Stimulated activated CD8-positive, alpha-beta memory T cell treated with anti-CD3 and anti-CD28 coated beads, Interleukin-15, amount 100 ng/mL, for 1 hour (primary cell): ENCODE measurements at places on chromosomes 6 and 20.

DNA sequence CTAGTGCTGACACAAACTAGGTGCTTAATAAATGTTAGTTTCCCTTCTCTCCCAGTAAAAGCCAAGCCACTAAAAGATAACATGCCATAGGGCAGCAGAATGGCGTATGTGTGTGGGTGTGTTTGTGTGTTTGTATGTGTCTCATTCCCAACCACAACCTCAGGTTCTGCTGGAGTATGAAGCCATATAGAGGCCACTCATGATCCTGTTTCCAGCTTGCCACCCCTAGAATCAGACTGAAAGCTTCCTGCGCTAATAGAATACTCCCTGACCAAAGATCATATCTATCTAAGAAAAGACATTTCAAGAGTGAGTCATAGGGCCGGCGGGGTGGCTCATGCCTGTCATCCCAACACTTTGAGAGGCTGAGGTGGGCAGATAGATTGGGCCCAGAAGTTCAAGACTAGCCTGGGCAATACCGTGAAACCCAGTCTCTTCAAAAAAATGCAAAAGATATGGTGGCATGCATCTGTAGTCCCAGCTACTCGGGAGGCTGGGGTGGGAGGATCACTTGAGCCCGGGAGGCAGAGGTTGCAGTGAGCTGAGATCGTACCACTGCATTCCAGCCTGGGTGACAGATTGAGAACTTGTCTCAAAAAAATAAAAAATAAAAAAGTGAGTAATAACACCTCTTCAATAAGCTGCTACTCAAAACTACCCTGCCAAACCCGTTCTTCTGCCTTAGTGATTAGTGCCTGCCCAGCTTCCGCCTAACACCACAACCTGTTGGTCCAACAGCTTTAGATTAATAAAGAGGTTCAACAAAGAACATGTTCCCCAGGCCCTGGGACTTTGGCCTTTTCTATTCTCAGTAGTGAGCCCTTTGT is 11.8 kb upstream of the SNRPC start:
- no peak for DNase-seq

- DNase-seq = no peak
These were observed 2.2 kb downstream of the NRN1 start for GRCh38 chr6:6004390-6004995.

- no peak for DNase-seq
These were observed 98.0 kb downstream of the SNAP25 start for GRCh38 chr20:10316582-10316981.

DNA sequence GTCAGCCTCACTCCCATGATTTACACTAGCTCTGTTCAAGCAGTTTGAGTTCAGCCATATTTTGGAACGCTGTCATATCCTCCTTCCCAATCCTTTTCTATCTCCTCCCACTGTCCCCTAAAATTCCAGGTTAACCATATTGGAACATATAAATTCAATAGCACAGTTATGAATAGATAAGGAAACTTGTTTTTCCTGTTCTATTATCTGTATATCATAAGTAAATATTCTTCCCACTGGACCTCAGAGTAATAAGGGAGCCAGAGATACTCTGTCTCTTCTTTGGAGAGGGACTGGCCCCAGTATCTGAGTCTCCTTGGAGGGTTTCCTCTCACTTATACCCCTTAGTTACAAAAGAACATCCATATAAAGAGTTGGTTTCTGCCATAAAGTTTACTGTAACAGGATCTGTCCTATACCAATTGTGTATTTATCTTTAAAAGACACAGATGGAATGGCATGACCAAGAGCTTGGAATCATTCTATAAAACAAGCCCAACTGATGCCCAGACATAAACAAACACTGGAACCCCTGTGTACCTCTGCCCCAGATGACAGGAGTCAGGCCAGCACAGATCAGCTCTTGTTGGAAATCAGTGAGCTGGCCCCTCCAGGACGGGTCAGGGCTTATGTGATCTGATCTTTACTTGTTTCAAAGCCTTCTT is 67.1 kb downstream of the EPB41L2 start:
- DNase-seq = no peak

GRCh38 chr20:53201588-53201987 is 229.4 kb downstream of the TSHZ2 start:
- no peak for DNase-seq

GRCh38 chr6:105453968-105454367 is 51.1 kb upstream of the PREP start:
- DNase-seq = no peak

GRCh38 chr6:47138046-47138445 is 95.9 kb upstream of the ADGRF1 start:
- no peak for DNase-seq

DNA sequence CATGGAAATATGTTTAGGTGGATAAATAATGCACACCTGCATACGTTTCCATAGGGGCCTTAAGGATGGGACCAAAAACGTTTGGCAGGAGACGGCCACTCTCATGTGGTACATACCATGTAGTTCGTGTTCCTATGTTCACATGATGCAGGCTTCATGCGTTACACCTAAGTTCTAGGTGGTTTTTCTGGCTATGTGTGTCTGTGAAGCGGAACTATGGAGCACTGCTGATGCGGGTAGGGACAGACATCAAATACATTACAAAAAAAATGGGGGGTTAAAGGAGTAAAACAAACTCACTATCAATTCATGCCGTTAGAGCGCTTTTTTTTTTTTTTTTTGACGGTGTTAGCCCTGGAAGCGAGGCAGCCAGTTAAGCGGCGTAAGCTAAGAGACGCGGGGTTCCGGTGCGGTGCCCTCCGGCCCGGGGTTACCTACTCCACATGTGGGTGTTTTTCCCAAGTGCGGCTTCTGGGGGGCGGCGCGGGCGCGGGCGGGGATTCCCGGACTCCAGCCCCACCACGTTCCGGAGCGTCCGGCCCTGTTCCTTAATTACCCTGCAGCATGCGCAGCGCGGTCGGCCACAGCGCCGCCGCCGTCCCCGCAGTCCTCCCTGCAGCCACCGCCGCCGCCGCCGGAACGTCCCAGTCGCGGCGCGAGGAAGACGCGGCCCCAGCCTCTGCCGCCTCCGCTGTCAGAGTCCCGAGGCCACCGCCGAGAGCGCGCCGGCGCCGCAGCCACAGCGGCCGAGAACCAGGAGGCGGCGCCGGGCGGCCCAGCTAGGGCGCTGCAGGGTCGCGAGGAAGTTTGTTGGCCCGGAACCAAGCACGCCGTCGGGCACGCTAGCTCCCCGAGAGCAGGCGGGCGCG is 648 bp downstream of the COL19A1 start:
- peak; percentile 16 for DNase-seq

- no peak for DNase-seq
These were observed 35.4 kb downstream of the FAM229B start for GRCh38 chr6:112122756-112123155.

GRCh38 chr6:74939721-74940620 is 265.9 kb downstream of the COL12A1 start:
- DNase-seq = no peak

GRCh38 chr20:22001886-22002285 is 296.4 kb downstream of the PAX1 start:
- DNase-seq = no peak

DNA sequence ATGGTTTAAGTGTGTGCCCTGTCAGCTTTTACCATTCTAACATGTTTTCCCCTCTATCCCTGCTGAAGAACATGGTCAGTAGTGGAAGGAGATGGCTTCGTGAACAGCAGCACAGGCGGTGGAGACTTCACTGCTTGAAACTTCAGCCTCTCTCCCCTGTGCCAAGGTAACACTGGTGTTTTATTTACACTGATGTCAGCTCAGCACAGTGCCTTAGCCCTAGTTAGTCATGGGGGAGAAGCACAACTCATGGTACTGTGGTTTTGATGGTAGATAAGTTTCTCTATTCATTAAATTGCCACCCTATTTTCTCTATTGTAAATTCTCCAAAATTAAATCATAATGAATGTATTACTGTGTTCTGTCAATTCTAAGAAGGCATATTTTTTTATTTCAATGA is 56.6 kb downstream of the MTHFD1L start:
- no peak for DNase-seq

DNA sequence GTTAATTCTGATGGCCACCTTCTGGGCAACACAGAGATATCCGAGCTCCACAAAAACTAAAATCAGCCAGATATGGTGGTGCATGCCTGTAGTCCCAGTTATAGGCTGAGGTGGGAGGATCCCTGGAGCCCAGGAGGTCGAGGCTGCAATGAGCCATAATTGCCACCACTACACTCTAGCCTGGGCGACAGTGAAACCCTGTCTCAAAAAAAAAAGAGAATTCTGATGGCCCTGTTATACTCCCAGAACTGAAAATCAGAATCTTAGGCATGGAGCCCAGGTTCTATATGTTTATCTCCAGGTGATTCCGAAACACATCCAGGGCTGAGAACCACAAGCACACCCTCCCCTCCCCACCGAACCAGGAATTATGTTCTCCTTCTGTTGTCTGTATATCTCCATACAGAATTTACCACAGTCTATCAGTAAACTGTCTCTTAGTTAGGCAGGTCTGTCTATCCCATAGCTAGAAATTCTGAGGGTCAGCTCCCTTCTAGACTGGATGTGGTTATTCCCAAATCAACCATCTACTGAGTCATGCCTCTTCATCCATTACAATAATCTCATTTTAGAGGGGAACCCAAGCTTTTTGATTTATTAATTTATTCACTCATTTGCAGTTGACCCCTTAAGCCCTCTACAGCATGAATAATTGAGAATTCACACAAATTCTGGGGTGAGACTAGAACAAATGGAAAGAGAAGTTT is 24.8 kb upstream of the CCND3 start:
- DNase-seq = no peak

- DNase-seq = no peak
These were observed 3.0 kb downstream of the DEFB115 start for GRCh38 chr20:31260326-31260932.

GRCh38 chr6:25997921-25998320 is 35.3 kb downstream of the TRIM38 start:
- no peak for DNase-seq

GRCh38 chr6:53573299-53573698 is 28.4 kb upstream of the GCLC start:
- no peak for DNase-seq

DNA sequence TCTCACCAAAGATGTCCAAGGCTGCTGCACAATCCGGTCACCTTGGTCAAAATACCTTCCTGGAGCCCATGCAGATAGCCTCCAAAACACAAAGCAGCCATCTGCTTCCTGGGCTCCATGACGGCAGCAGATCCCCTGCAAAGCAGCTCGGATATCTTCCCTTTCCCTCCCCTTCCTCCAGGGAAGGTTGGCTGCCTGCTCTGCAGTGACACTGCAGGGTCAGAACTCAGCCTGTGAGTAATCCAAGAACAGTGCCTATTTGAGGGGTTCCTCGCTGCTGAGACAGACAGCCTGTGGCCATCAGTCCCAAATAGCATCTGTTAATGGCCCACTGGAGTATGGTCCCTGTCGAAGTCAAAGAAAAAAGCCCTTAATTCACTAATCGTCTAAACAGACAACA is 270.8 kb downstream of the PREX1 start:
- DNase-seq = no peak

GRCh38 chr6:351011-351866 is 40.3 kb upstream of the IRF4 start:
- no peak for DNase-seq

- DNase-seq = no peak
These were observed 252.9 kb downstream of the TPBG start for GRCh38 chr6:82616386-82617028.

- no peak for DNase-seq
These were observed 206.7 kb downstream of the CENPW start for GRCh38 chr6:126546541-126547120.

- no peak for DNase-seq
These were observed 132.4 kb downstream of the EYA2 start for GRCh38 chr20:47027042-47027441.

DNA sequence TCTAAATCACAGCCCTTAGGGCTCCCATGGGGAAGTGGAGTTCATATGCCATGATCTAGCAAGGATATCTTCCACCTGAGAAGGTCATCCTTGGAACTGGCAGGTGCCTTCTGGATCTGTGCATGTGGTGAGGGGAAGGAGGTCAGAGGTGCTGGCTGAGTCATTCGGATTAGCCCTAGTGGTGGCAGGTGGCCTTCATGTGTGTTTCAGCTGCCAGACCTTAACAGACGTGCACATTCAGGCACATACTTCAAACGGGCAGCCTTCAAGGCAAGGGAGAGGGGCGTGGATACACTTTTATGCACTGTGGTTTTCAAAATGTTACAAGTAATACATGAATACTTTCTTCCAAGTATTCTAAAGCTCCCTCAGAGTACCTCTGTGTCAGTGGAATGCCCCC is 51.2 kb downstream of the BMP6 start:
- DNase-seq = no peak

DNA sequence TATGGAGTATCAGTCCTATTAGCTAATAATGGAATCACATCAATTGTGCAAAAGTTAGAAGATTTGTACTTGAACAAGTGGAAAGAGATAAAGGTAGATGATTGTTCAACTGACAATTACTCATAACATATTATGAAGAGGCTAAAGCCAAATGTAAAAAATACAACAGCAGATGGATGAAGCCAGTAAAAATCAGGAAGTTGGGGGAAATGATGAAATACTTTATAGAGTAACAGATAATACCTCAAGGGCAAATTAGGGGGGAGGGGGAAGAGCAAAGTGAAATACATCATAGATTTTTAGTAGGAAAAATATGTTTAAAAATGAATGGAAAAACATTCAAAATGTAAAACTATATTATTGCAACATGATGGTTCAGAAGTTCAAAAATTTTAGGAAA is 114.0 kb downstream of the PDSS2 start:
- DNase-seq = no peak

DNA sequence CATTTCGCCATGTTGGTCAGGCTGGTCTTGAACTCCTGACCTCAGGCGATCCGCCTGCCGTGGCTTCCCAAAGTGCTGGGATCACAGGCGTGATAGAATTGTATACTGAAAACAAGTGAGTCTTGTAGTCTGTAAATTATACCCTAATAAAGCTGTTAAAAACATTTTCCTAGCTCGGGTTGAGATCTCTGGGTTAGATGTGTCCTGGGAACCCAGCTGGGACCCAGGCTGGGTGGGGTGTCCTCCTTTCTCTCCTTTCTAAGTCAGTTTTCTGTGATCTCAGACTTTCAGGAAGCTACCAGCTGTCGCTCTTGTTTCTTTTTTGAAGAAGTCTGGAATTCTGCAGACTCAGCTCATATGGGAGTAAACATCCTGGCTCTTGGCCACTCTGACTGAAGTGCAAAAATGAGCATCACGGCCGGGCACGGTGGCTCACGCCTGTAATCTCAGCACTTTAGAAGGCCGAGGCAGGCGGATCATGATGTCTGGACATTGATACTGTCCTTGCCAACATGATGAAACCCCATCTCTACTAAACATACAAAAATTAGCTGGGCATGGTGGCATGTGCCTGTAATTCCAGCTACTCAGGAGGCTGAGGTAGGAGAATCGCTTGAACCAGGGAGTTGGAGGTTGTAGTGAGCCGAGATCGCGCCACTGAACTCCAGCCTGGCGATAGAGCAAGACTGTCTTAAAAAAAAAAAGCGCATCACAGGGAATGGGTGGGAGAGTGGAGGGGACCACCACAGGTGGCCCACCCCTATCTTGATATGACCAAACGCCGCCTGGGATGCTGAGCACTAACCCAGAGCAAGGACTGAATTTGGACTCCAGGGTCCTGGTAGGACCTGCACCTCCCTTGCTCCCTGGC is 9.9 kb upstream of the PCIF1 start:
- DNase-seq = no peak

- no peak for DNase-seq
These were observed 145.2 kb downstream of the DTNBP1 start for GRCh38 chr6:15517600-15517999.
